ENCODE measurements at places on chromosomes 6 and 20.

DNA sequence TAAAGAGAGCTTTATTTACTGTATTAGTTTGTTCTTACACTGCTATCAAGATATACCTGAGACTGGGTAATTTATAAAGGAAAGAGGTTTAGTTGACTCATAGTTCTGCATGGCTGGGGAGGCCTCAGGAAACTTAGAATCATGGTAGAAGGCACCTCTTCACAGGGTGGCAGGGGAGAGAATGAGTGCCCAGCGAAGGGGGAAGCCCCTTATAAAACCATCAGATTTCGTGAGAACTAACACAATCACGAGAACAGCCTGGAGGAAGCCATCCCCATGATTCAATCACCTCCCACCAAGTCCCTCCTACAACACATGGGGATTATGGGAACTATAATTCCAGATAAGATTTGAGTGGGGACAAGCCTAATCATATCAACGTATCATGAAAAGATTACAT, 27.2 kb downstream of the ARID1B start:
- peak overlapping the region; percentile 23 for H3K4me3 ChIP-seq
- H3K36me3 ChIP-seq = peaks cover 31% of the 10 kb centered on the region
- H3K27me3 ChIP-seq = no peaks in the 10 kb centered on the region
- H3K27ac ChIP-seq = peak overlapping the region; percentile 87
- H3K4me1 ChIP-seq = peaks cover 82% of the 10 kb centered on the region

GRCh38 chr20:7214081-7214740, 446.7 kb downstream of the BMP2 start:
- no peaks in the 10 kb centered on the region for H3K27me3 ChIP-seq
- no peak overlapping the region for H3K4me3 ChIP-seq
- DNase-seq = no peak
- no peaks in the 10 kb centered on the region for H3K36me3 ChIP-seq

GRCh38 chr6:14735956-14736486, 509.8 kb upstream of the JARID2 start:
- peaks cover 32% of the 10 kb centered on the region for H3K36me3 ChIP-seq
- peak overlapping the region; percentile 39 for H3K4me3 ChIP-seq
- DNase-seq = peak; percentile 54
- H3K27ac ChIP-seq = peak overlapping the region; percentile 97
- peaks cover 96% of the 10 kb centered on the region for H3K4me1 ChIP-seq

GRCh38 chr20:25014816-25015215, 22.3 kb upstream of the APMAP start:
- H3K4me3 ChIP-seq = no peak overlapping the region
- H3K36me3 ChIP-seq = peaks cover 72% of the 10 kb centered on the region
- no peaks in the 10 kb centered on the region for H3K27me3 ChIP-seq
- no peak for DNase-seq

GRCh38 chr6:89433252-89434149, 549 bp downstream of the ANKRD6 start:
- H3K4me3 ChIP-seq = peak overlapping the region; percentile 77
- peaks cover 23% of the 10 kb centered on the region for H3K4me1 ChIP-seq
- H3K27ac ChIP-seq = peak overlapping the region; percentile 47
- H3K36me3 ChIP-seq = peaks cover 2% of the 10 kb centered on the region
- peaks cover 3% of the 10 kb centered on the region for H3K27me3 ChIP-seq
- DNase-seq = peak; percentile 61
